ENCODE measurements at places on chromosomes 7 and 10.
A peak's percentile ranks its signal among the peaks of the same experiment; 100 is the strongest.

GRCh38 chr10:111836064-111836463 lies 347.5 kb downstream of the GPAM start:
- DNase-seq: peak; percentile 71

DNA sequence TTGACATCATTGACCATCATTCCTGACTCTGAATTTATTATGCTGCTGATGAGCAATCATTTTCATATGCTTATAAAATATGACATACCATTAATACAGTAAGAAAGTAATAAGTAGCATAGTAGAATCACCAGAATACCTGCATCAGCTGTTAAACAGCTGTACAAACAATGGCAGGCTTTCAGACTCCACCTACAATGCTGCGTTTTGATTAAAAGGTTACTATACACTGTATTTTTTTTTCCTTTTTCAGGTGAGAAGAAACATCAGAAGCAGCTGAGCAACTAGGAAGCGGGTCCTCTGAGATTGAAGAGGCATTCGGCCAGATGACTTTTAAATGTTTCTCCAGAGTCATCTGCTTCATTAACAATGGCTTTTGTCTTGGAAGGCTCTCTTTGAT lies 7.1 kb downstream of the ASNS start:
- no peak for DNase-seq

GRCh38 chr7:94429153-94429552 lies 34.5 kb downstream of the COL1A2 start:
- DNase-seq: peak; percentile 63

GRCh38 chr10:127976701-127977356 lies 69.9 kb downstream of the PTPRE start:
- peak; percentile 43 for DNase-seq

GRCh38 chr10:69290993-69291392 lies 12.7 kb downstream of the HK1 start:
- no peak for DNase-seq

GRCh38 chr10:133158437-133158755 lies 1.6 kb upstream of the KNDC1 start:
- DNase-seq: no peak

All from muscle of leg (tissue), 16 donors.